ENCODE measurements at places on chromosomes 13 and 19.

GRCh38 chr19:42538841-42539709 is 10.8 kb upstream of the CEACAM1 start:
- no peak for DNase-seq

DNA sequence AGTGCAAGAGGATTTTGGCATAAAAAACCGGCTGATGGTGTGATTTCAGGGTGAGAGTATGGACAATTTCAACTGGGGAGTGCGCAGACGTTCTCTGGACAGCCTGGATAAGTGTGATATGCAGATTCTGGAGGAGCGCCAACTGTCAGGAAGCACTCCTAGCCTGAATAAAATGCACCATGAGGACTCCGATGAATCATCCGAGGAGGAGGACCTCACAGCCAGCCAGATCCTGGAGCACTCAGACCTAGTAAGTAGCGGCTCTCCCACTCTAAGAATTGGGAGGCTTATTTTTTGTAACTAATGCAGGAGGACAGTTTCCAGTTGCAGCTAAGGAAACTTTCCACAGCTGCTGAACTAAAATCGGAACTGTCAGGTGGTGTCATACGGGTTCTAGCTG is 53.6 kb downstream of the ZAR1L start:
- DNase-seq, result peak; percentile 83

GRCh38 chr13:110572778-110573118 is 11.2 kb upstream of the RAB20 start:
- DNase-seq, result no peak

- DNase-seq, result no peak
Measured at GRCh38 chr13:101109005-101109404, 307.3 kb downstream of the NALCN start.

- DNase-seq, result no peak
Measured at GRCh38 chr13:109200556-109200955, 571.1 kb downstream of the MYO16 start.
